ENCODE measurements at places on chromosomes 6 and 20.

DNA sequence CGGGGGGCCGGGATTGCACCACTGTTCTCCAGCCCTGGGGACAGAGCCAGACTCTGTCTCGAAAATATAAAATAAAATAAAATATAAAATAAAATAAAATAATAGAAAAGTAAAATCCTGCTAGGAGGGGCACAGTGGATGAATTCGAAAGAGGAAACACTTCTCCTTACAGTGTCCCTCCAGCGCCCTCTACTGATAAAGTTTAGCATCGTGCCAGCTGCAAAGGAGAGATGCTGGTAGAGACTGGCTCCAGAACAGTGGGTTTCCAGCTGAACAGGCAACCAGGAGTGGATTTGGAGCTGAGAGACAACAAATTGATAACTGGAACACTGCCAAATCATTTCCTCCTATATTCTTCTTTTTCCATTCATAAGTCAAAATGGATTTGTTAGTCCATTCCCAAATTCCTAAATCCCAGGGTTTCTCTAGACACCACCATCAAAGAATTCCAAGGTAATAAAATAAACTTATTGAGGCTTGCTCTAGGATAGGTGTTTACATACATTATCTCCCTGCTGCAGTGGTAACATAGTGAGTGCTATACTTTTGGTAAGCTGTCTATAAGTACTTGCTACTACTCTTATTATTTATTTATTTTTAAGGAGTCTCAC is 31.7 kb upstream of the TBPL1 start:
- DNase-seq: peak; percentile 48

DNA sequence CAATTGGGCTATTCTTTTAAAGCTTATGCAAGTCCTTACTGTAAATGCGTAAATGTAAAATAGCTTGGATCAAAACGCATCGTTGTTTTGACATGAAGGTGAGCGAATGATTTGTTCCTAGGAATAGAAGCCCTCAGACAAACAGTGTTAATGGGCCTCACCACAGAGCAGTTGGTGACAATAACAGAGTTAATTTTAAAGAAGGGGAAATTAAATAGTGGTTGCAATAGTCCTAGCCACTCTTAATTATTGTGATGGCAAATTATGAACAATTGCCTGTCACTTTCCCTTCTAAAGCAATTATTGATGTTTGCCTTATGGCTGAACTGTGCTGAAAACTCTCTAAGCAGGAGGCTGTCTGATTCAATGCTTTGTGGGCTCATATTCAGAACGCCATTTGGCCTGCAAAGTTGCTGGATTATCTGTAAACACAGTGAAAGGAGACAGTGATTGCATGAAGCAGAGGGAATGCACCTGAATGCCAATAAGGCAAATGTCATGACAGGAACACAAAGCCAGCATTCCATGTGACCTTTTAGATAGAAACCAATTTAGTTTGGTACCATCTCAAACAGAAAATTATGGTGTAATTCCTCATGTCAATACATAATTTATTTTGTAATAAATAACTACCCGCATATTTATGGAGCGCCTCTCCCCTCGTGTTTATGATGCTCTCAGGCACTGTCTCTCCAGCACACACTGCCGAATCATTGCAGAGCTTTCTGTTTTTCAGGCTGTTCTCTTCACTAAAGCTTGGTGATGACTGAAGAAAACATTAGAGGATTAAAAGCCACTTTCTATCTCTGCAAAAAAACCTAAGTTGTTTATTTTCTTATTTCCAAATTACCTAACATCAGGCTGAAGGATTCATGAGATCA is 387.5 kb downstream of the HACE1 start:
- DNase-seq: no peak

DNA sequence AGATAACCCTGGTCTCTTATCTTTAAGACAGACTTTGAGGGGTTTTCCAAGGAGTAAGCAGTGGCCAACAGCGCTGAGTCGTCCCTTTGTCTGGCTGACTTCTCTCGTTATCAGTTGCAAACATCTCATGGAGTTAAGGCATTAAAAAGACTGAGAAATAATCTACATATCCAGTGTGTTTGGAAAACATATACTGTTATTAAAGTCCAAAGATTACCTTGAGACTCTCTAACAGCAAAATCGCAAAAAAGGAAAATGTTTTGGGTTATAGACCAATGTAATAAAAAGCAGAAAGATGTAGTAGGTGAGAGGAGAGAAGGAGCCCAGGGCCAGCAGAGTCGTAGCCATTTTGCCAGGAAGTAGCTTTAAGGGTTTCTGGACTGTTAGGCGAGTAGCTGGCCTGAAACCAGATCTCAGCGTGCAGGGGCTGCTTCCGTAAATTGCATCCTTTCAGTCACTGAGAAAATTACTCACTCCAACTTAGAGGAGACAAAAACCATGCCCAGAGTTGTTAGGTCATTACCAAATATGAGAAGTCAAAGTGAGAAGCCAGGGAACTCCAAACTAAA is 24.6 kb downstream of the MYLK4 start:
- no peak for DNase-seq

- no peak for DNase-seq
Measured at GRCh38 chr20:25683050-25683449, 13.6 kb downstream of the ZNF337 start.

- DNase-seq: no peak
Measured at GRCh38 chr6:127201321-127201720, 65.3 kb upstream of the RNF146 start.

GRCh38 chr20:13220194-13220903 is 725 bp upstream of the ISM1 start:
- DNase-seq: no peak

- DNase-seq: no peak
Measured at GRCh38 chr6:19864285-19864684, 27.1 kb downstream of the ID4 start.
